ENCODE measurements at places on chromosomes 5 and 9. TPM values are rescaled to one million over a fixed set of nuclear protein-coding genes. Genes with fewer than 3 reads are reported as not detected.

DNA sequence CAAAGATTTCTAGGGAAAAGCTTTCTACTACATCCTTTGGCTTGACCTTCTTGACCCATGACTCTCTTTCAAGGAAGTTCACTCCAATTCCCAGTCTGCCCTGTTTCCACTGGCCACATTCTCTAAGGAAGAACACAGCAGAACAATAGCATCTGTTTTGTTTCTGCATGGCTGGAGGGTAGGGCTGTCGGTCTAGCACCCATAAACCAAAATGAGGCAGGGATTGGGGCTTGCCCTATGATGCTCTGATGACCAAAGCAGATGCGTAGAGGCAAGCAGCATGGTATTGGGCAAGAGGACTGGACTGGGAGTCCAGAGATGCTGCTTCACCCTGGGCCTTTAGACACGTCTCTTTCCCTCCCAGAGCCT lies 24.1 kb downstream of the GOLGA2 start:
- H3K4me3 ChIP-seq: no peak overlapping the region
- H3K27ac ChIP-seq: no peak overlapping the region
- no peaks in the 10 kb centered on the region for H3K27me3 ChIP-seq
- H3K4me1 ChIP-seq: no peaks in the 10 kb centered on the region
- H3K36me3 ChIP-seq: no peaks in the 10 kb centered on the region
- DNase-seq: no peak

- DNase-seq: no peak
- no peaks in the 10 kb centered on the region for H3K36me3 ChIP-seq
- no peak overlapping the region for H3K4me3 ChIP-seq
- H3K27me3 ChIP-seq: no peaks in the 10 kb centered on the region
Observed at GRCh38 chr9:130478736-130479575, 34.2 kb downstream of the ASS1 start.

DNA sequence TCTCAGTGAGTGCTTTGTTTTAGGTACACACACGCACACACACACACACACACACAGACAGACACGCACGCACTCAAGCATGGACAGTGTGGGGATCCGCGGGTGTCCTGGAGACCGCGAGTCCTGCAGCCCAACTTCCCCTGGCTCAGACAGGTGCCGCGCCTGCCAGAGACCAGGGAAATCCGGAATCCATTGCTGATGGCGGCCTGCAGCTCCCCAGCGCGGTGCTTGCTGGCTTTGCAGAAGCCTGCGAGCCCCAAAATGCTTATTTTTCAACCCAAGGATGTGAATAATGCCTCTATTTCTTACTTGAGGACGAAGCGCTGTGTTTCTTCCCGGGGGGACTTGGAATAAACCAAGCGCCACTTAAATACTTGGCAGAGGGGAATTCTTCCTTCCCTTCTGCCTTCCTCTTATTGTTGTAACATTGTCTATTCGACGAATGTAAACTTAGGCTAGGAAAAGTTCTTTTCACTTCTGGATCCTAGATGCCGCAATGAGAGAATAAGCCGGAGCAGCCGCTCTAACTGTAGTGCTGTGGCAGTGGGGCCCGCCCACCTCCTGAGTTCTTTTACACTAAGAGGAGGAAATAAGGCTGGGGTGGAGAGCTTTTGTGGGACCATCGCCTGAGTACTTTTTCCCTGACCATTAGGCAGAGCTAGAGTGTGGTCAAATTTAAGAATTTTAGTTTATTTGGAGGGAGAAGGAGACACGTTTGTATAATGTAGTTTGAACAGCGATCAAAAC lies 802 bp downstream of the ITGA2 start:
- DNase-seq: peak; percentile 58
- no peaks in the 10 kb centered on the region for H3K36me3 ChIP-seq

GRCh38 chr5:151130922-151131891 lies 26.4 kb downstream of the ANXA6 start:
- H3K4me1 ChIP-seq: no peaks in the 10 kb centered on the region
- no peaks in the 10 kb centered on the region for H3K27me3 ChIP-seq
- H3K36me3 ChIP-seq: no peaks in the 10 kb centered on the region
- no peak overlapping the region for H3K4me3 ChIP-seq
- H3K27ac ChIP-seq: no peak overlapping the region

DNA sequence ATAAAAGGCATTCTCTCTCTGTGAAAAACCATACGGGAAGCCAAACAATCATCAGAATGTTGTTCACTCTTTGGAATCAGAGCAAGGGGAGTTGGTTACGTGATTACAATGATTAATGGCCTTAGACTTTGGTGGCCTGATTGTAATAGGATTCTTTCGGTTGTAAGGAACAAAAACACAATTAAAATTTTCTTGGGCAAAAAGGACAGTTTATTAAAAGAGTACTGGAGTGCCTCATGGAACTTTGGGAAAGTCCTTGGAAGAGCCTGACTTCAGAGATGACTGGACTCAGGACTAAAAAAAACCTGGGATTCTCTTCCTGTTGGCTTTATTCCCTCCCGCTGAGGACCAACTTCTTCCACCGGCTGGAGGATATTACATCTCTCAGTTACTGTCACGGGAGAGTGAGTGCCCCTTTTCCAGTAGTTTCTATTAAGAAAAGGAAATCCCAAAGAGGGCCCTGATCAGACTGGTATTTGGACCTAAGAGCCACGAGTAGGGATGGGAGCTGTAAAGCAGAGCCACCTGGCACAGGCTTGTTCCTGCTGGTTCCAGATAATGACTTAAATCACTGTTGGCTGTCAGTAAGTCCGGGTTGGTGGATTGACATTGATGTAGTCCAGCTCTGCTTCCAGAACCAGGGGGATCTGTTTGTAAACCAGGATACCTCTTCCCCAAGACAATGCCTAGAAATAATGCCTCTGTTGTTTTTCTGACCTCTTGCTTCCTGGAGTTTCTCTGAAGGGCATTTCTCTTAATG lies 53.9 kb downstream of the CFAP95 start:
- no peak overlapping the region for H3K27ac ChIP-seq
- H3K4me1 ChIP-seq: no peaks in the 10 kb centered on the region
- no peaks in the 10 kb centered on the region for H3K36me3 ChIP-seq
- no peaks in the 10 kb centered on the region for H3K27me3 ChIP-seq
- no peak overlapping the region for H3K4me3 ChIP-seq

DNA sequence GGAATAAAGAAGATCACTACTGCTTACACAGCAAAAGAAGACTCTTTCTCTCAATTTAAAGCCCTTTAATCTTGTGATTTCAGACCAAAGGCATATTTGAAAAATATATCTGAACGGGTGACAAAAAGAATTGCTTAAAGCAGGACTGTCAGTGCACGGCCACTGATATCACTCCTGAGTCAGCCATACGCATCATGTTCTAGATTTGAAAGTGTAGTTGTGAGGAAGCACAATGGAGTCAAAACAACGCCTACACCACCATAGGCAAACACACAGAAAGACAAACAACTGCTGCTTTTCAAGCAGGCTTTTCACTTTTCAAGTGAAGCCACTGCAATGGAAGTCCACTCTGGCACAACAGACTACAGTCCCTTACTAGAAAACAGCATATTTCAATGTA lies 141.7 kb downstream of the AUH start:
- no peak for DNase-seq
- H3K27ac ChIP-seq: no peak overlapping the region
- no peaks in the 10 kb centered on the region for H3K36me3 ChIP-seq
- no peaks in the 10 kb centered on the region for H3K4me1 ChIP-seq

DNA sequence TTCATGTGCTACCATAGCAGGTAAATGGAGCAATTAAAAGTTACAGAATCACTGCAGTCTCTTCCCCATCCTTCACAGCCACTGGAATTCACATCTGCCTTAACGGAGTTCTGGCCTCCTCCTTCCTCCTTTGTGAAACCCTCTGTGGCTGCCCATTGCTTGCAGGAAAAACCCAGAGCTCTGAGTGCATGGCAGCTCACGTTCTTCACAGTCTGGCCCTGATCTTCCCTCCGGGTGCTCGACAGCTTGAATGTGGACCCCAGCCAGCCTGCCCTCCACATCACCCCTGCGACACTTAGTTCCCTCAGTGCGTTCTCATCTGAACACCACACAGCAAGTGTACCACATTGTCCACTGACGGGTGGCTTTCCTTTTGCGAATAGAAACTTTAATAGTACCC lies 63.2 kb upstream of the RUFY1 start:
- no peaks in the 10 kb centered on the region for H3K36me3 ChIP-seq
- no peaks in the 10 kb centered on the region for H3K27me3 ChIP-seq
- DNase-seq: no peak
- H3K4me3 ChIP-seq: no peak overlapping the region
- peaks cover 8% of the 10 kb centered on the region for H3K4me1 ChIP-seq

GRCh38 chr9:134408939-134409737 lies 82.9 kb downstream of the RXRA start:
- H3K4me3 ChIP-seq: no peak overlapping the region
- no peaks in the 10 kb centered on the region for H3K36me3 ChIP-seq
- H3K4me1 ChIP-seq: peaks cover 79% of the 10 kb centered on the region
- no peaks in the 10 kb centered on the region for H3K27me3 ChIP-seq

GRCh38 chr5:157004893-157005551 lies 42.0 kb upstream of the TIMD4 start:
- DNase-seq: no peak
- no peaks in the 10 kb centered on the region for H3K27me3 ChIP-seq
- H3K4me1 ChIP-seq: no peaks in the 10 kb centered on the region
- H3K4me3 ChIP-seq: no peak overlapping the region
- H3K36me3 ChIP-seq: no peaks in the 10 kb centered on the region

DNA sequence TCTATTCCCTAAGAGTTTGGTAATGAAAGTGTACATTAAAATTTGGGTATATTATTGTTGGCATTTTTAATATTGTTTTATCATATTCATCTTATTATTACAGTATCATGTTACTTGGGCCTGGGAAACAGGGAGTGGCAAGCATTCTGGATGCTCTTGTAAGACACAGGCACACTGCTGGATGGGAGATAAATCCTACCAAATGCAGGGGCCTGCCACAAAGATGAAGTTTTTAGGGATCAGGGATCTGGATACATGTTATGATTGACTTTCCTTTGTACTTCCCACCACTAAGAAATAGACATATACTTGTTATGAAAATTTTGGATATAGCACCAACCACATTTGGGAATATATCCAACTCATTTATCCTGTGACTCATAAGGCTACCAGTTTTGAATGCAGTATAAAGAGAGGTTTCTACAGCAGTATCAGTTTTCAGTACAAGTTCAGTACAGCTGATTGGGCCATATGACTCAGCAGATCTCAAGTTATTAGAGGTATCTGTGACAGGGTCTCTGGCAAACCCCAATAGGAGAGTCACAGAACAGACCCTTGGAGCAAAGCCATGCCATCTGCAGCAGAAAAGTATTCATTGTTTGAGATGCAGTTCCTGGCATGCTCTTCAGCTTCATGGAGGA lies 360.1 kb downstream of the DMAC1 start:
- H3K36me3 ChIP-seq: no peaks in the 10 kb centered on the region
- no peaks in the 10 kb centered on the region for H3K4me1 ChIP-seq
- DNase-seq: no peak
- H3K27ac ChIP-seq: no peak overlapping the region
- no peaks in the 10 kb centered on the region for H3K27me3 ChIP-seq

GRCh38 chr5:177189965-177190364 lies 56.4 kb downstream of the NSD1 start:
- no peak overlapping the region for H3K27ac ChIP-seq
- H3K4me3 ChIP-seq: no peak overlapping the region
- no peak for DNase-seq
- H3K27me3 ChIP-seq: no peaks in the 10 kb centered on the region
- H3K4me1 ChIP-seq: no peaks in the 10 kb centered on the region

GRCh38 chr5:34609951-34610441 lies 46.1 kb upstream of the RAI14 start:
- no peaks in the 10 kb centered on the region for H3K27me3 ChIP-seq
- no peaks in the 10 kb centered on the region for H3K36me3 ChIP-seq
- DNase-seq: no peak
- no peak overlapping the region for H3K27ac ChIP-seq
- no peaks in the 10 kb centered on the region for H3K4me1 ChIP-seq
- no peak overlapping the region for H3K4me3 ChIP-seq

DNA sequence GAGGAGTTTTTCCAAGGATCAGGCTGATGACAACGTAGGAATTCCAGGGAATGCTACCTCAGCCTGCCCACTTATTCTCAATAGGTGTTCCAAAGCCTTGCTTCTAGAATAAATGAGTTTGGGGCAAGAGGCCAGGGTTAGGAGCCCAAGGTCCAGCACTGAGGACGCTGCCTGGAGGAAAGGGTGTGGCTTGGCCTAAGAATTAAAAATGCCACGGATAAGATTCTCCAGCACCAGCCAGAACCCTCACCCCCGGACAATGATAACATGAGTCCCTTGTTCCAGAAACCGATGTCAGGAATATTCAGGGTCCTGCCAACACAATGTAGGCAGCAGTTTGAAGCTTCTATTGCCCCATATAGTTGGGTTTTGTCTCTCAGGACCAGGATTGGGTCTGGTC lies 7.6 kb downstream of the SPRY4 start:
- H3K27me3 ChIP-seq: no peaks in the 10 kb centered on the region
- no peaks in the 10 kb centered on the region for H3K4me1 ChIP-seq
- H3K4me3 ChIP-seq: no peak overlapping the region
- H3K27ac ChIP-seq: no peak overlapping the region
- no peaks in the 10 kb centered on the region for H3K36me3 ChIP-seq

DNA sequence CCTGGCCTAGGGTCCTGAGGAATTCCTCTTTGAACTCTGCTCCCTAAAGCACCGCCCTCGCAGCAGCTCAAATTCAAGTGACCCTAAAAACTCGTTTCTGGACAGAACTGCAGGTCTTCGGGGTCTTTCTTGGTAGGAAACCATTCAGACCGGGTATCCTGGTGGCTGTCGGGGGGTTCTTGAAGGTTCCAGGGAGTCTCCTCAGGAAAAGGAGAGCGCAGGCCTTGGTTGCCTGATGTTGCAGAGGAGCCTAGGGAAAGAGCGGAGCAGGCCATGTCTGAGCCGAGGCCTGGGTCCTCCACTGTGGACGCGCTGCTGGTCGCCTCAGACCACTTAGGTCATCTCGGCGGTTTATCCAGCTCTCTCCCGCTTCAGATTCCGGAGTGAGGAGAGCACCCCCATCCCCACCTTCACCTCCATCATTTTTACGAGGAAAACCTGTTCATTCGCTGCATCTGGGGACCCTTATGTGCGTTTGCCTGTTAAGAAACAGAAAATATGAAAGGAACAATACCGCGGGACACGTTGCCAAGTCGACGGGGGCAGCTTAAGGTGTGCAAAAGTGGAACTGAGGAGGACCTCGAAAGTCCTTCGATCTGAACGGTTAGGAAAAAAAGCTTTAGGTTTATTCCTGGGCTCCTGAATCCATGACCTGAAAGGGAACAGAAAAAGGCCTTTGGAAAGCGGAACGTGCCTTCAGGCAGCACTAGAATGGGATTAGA lies 299.4 kb downstream of the PARP8 start:
- H3K27ac ChIP-seq: no peak overlapping the region
- no peak for DNase-seq
- no peaks in the 10 kb centered on the region for H3K27me3 ChIP-seq
- no peak overlapping the region for H3K4me3 ChIP-seq
- H3K36me3 ChIP-seq: no peaks in the 10 kb centered on the region

- no peaks in the 10 kb centered on the region for H3K36me3 ChIP-seq
Observed at GRCh38 chr5:88172847-88173758, 95.5 kb downstream of the TMEM161B start.

DNA sequence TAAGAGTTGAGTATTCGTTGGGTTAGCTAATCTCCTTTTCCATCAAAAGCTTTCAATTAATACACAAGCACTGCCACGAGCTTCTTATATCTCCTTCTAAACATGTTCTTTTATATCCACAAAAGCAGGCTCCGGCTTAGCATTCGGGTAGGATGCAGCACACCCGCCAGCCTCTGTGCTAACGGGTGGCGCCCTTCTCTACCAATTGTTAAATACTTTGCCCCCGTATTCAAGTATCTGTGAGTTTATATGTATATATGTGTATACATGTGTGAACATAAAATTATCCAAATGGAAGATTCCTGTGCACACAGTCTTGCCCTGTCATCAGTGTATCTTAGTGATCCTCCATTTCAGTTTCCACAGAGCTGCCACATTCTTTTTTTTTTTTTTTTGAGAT lies 27.8 kb downstream of the BNIP1 start:
- H3K27me3 ChIP-seq: no peaks in the 10 kb centered on the region
- H3K27ac ChIP-seq: no peak overlapping the region
- DNase-seq: no peak
- no peak overlapping the region for H3K4me3 ChIP-seq

Gene BRINP1
- total RNA-seq: 1.7 TPM

Gene FAM240B
- total RNA-seq: not detected

Gene MLANA
- total RNA-seq: not detected
